Immature natural killer cell (primary cell): ENCODE measurements at places on chromosomes 13 and 19. TPM values are rescaled to one million over a fixed set of nuclear protein-coding genes. Genes with fewer than 3 reads are reported as not detected.

Gene TSSK6
- 0.96 TPM for polyA plus RNA-seq

Gene CSNK1G2
- polyA plus RNA-seq, result 35.4 TPM

Gene TNFSF11
- polyA plus RNA-seq, result 3.7 TPM

Gene ELANE
- not detected for polyA plus RNA-seq

Gene SRRM5
- polyA plus RNA-seq, result 0.43 TPM

Gene PPP2R1A
- 243 TPM for polyA plus RNA-seq

- DNase-seq, result no peak
Observed at GRCh38 chr13:40943073-40943472, 76.0 kb downstream of the ELF1 start.

DNA sequence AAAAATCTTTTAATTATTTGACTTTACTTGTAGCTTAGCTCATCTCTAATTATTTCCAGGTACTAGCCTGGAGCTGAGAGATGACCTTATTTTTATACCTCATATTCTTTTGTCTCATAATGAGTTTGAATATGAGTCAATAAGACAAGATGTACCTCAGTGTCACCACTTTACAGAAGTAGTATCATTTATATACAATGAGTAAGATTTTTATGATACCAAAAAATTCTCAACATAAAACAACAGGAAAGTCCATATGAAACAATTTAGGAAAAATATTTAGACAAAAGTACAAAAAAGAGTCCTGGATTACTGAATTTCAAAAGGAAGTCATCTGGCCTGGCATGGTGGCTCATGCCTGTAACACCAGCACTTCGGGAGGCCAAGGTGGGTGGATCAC, 21.4 kb upstream of the USP12 start:
- DNase-seq, result no peak

GRCh38 chr19:51586103-51586728, 15.1 kb downstream of the ZNF175 start:
- DNase-seq, result no peak

DNA sequence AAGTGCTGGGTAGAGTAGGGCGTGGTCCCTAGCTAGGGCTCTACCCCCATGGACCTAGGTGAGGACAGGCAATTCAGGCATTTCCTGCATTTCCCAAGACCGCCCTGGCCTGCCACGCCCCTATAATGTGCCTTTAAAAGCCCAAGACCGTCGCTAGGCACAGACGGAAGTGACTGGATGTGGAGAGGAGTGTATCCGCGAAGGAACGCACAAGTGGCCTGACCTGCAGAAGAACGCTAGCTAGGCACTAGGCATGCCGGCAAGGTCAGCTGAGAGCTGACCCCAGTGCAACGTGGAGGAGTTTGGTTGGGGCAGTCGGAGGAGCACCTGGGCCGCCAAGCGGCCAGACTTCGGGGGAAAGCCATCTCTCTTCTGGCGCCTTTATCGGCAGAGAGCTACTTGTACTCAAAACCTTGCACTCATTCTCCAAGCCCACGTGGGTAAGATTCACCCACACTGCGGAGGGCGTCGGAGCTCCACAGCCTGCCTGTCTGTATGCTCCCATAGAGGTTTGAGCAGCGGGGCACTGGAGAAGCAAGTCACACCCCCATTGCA, 370.0 kb downstream of the FGF9 start:
- no peak for DNase-seq

DNA sequence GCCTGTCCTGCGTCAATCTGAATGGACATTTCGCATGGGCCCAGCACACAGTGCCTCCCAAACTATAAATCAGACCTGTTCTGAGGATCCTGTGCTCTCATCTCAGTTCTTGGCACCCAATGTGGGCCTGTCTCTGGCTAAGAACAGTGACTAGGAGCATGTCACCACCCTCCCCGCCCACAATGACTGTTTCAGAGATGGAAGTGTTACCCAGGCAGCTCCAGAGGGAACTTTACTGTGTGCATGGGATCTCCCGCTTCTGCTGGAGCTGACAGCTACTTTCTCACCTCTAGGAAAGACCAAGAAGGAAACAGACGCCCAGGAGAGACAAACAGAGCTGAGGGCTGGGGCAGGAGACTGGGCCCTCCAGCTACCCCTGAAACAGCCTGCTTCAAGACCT, 45.0 kb downstream of the KCTD15 start:
- DNase-seq, result no peak

DNA sequence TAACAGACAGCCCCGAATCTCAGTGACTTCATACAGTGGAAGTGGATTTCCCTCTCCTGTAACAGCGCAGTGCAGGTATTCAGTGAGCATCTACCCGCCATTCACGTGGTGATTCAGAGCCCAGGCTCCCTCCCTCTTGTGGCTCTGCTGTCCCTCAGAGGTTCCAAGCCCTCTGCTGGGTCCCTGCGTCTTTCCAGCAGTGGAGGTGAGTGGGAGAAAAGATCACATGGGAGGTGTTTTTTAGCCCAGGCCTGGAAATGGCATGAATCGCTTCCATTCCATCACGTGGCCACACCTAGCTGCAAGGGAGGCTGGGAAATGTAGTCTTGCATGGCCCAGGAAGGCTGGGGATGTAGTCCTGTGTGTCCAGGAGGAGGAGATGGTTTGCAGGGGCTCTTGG, 61.4 kb downstream of the DPF1 start:
- no peak for DNase-seq

GRCh38 chr13:32409561-32410421, 18.1 kb downstream of the N4BP2L1 start:
- no peak for DNase-seq
